ENCODE measurements at places on chromosomes 11 and 22.
A peak's percentile ranks its signal among the peaks of the same experiment; 100 is the strongest.

DNA sequence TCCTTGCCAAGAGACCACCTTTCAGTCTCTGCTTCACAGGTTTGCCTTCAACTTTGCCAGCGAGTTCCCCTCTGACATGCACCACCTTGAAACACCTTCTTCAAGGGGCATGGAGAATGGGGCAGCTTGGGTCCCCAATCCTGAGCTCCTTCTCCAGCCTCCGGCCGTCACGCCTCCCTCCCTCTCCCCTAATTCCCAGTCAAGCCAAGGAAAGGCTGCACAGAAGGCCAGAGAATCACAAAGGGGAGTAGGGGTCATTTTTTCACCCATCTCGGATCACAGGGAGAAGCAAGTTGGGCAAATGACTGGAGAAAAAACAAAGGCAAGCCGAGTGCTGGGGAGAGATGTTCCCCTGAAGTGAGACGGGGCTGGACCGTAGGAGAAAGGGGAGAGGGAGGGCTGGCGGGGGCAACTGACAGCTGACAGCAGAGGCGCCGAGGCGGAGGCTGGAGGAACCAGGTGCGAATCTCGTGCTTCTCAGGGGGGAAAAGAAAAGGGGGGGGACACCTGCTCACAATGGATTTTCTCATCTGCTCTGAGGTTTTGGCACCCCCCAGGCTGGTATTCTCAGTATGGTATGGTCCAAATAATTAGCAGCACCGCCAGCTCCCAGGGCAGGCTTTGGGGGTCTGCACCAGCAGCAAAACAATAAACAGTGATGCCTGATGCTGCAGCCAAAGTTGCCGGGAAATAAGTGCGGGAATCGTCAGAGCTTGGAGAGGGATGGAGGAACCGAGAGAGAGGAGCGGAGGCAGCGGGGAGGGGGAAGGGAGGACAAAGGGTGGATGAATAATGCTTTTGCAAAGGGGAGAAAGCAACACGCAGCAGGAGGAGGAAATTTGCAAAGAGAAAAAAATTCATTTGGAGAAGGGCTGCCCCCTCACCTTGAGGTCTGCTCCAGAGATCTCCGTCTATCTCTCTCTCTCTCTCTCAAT lies 644 bp downstream of the YPEL4 start:
- DNase-seq: no peak

GRCh38 chr11:770642-771616 lies 6.4 kb downstream of the GATD1 start:
- DNase-seq: no peak

DNA sequence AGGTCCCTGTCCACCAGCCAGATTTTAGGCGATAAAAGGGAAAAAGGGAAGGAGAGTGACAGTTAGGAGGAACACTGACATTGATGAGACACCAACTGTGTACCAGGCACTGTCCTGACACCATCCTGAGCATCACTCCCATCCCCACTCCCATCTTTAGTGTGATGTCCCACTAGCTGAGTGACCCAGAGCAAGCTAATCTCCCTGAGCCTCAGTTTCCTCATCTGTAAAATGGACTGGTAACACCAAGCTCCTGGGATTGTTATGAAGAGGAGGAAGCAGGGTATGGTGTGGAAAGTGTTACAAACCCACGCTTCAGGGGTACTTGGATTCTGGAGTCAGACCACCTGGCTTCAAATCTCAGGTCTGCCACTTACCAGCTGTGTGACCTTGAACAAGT lies 8.5 kb upstream of the P2RY6 start:
- no peak for DNase-seq

DNA sequence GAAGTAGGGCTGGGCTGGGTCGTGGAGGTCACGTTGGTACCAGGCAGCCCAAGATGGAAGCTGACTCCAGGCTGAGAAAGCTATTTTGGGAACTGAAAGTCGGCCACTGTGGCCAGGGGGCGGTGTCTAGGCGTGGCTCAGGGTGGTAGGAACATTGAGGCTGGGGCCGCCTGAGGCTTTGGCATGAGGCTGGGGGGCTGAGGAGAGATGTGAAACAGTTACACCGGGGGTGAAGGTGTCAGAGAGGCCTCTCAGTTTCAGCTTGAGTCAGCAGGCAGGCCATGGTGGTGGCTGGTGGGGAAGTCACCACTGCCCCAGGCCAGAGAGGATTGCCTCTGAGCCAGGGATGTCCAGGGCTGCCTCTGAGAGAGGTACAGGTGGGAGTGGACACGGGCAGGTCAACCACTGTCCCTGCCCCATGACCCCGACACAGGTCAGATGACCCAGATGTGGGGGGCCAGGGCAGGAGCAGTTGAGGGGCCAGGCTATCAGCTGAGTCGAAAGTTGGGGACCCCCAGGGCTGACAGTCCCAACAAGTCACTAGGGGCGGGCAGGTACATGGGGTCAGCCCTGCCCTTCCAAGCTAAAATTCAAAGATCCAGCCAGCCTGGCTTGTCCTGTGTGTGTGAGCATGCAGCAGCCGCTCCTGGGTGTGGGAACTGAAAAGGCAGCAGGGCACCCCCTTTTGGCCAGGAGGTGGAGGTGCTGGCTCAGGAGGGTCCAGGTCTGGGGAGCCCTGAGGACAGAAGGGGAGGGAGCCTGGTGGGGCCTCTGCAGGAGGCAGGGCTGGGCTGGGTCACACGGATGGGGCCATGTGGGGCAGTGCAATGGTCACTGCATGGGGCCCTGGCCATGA lies 7.2 kb downstream of the KCNK7 start:
- DNase-seq: peak; percentile 74

DNA sequence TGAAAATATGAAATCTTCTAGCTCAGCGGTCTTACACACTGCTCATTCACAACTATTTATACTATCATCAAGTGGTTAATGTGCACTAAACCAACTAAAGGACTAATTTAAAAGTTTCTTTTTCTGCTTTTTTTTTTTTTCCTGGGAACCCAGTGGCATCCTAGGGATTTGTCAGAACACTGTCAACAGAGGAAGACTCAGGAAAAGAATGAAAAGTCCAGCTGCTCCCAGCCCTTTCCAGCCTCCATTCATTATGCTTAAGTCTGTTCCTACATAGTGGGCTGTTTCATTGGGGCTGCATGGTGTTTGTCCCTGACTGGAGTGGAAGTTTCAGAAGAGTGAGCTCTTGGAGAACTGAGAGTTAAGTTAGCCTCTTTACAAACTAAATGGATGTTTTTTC lies 391.1 kb downstream of the AASDHPPT start:
- no peak for DNase-seq

- DNase-seq: no peak
These were observed 10.2 kb upstream of the SC5D start for GRCh38 chr11:121282386-121282785.

DNA sequence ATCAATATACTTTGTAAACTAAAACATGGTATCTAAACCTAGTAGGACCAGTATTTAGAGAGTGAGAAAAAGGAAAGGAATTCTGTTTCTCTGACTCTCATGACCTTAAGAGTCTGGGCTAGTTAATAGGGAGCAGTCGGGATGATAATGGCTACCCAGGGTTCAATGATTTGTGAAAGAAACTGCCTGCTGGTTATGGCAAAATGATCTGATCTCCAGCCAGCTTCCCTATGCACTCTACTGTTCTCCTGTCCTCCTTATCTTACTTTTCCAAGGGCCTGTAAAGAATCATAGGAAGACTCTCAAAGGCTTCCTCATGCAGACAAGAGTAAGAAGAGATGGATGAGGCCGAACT lies 193.1 kb upstream of the PITPNB start:
- no peak for DNase-seq

DNA sequence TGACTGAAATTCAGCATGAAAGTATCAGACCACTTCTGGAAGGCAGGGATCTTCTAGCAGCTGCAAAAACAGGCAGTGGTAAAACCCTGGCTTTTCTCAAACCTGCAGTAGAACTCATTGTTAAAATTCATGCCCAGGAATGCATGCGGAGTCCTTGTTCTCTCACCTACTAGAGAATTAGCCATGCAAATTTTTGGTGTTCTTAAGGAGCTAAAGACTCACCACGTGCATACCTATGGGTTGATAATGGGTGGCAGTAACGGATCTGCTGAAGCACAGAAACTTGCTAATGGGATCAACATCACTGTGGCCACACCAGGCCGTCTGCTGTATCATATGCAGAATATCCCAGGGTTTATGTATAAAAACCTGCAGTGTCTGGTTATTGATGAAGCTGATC lies 19.1 kb downstream of the ZBTB44 start:
- no peak for DNase-seq

DNA sequence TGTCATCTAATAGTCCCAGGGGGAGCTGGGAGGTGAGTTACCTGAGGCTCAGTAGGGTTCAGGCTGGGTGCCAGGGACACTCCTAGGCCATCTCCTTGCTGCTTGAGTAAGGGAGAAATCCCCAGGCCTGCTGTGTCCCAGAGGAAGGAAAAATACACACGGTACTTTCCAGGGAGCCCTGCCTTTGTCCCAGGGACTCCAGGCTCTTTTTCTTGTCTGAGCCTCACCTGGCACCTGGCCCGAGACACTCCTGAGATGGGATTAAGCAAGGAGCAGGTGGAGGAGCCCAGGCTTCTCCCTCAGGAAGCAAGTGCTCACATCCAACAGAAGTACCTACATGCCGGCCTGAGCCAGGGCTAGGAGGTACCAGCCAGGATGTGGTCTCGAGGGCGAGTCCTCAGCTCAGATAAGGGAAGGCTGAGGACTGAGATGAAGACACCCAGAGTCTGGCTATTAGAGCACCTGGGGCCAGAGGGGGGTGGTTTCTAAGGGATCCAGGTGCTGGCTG lies 899 bp upstream of the KLHDC7B start:
- peak; percentile 68 for DNase-seq
